Dorsolateral prefrontal cortex (tissue), 122 donors: ENCODE measurements at places on chromosomes 13 and 19.
A peak's percentile ranks its signal among the peaks of the same experiment; 100 is the strongest.

DNA sequence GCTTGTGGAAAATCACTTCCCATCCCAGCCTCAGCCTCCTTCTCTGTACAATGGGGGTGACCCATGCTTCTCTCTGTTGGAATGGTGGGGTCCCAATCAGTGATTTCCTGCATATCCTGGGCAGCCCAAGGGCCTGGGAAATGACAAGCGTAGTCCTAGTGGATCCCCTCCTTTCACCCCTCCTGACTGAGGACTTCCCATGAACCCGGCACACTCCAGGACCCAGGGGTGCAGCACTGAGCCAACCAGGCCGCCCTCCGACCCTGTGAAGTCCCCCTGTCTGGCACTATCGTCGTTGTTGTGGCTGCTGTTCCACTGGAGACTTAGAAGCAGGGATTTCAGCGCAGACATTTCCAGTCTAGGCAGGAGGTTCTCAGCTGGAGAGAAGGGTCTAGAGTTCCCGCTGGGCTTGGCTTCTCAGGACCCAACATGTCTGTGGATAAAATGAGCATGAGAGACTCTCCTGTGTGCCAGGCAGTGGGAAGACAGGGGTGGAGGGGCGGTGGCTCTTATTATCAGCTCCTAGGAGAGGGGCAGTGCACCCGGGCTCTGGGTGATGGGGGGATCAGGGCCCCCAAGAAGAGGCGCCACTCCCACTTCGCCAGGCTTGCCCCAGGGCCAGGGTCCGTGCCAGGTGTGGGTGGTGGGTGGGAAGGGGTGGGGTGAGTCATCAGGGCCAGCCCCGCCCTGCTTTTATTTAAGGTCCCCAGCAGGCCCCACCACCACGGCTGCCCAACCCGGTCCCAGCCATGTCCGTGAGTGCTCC, at the start of gene LGALS7B:
Gene LGALS7B, plus strand, starts transcription at position 723 of the 766 bp plus-strand sequence. Its CDS starts 27 bp downstream, at position 750.
- DNase-seq: no peak

- no peak for DNase-seq
Observed at GRCh38 chr13:100274942-100275506, 186.1 kb downstream of the PCCA start.

DNA sequence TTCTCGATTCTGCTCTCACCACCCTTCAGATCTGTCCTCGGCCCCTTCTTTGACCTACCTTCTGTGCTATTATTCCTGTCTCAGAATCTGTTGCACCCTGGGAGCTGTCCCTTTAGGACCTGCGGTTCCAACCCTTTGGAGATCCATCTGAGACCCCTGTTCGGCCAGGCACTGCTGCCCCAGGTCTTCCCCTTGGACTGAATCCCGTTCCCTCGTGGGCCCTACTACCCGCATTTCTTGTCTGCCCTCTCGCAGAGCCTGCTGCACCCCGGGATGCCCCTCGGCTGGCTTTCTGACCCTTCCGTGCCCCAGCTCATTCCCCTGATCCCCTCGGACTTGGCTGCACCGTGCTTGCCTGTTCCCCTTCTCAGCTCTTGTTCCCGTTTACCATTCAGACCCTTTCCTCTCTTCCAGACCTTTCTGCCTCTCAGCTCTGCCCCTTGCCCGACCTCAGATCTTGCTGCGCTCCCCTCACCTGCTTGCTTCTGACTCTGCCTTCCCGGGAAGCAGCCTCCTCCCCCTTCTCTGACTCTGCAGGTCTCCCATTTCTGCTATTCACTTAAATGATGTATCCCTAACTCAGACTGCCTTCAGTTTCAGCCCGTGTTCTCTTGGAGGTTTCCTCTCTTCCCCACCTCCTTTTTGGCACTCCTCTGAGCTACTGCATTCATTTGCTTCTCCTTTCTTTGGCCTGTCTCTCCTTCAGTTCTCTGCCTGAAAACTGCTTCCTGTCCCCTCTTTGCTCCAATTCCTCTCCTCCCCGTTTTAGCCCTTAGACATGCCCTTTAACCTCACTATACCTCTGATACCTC, 1.1 kb downstream of the ARHGAP35 start:
- no peak for DNase-seq

- DNase-seq: no peak
Observed at GRCh38 chr13:100392709-100393630, 195.6 kb downstream of the GGACT start.

DNA sequence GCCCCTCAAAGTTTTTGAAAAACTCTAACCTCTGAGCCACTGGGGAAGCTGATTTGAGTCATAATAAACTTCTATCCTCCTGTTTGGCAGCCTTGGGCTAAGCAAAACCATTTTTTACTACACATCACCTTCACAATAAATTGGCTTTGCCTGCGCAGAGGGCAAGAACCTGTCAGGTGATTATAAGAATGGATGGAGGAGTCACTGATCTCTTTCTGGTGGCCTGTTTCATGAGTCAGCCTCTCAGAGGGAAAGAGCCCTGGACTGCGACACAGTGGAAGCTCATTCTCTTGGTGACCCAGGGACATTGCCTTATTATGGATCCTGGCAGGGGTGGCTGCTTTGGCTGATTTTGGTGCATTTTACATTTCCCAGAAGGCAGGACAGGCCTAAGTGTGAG, 17.5 kb upstream of the PSG9 start:
- no peak for DNase-seq

DNA sequence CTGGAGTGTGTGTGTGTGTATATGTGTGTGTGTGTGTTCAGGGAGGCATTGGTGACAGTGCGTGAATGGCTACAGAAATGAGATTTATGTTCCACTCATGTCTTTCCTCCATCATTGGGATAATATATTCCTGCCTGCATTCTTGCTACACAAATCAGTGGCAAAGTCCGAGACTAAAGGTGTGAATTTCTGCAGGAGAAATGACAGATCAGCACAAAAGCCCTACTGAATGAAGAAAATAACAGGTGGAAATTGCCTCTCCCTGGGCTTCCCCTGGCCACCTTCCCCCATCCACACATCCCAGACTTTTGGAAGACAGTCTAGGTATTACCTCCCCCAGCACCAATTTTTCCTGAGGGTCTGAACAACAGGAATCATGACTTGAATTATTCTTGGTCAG, 10.1 kb downstream of the SIGLEC6 start:
- DNase-seq: no peak

GRCh38 chr19:4474514-4475022, 2.5 kb downstream of the HDGFL2 start:
- peak; percentile 69 for DNase-seq

DNA sequence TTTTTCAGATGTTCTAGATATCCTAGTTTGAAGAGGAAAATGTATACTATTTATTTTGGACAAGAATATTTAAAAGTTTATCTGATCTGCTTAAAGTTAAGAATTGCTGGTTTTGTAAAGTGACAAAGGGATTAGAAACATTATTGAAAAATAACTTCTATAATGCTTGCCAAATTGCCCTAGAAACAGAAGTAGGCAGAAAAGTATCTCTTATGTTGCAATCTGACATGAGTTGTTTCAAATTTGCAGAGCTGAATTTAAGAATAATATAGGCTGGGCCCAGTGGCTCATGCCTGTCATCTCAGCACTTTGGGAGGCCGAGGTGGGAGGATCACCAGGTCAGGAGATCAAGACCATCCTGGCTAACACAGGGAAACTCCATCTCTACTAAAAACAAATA, 777.1 kb downstream of the LIG4 start:
- no peak for DNase-seq

DNA sequence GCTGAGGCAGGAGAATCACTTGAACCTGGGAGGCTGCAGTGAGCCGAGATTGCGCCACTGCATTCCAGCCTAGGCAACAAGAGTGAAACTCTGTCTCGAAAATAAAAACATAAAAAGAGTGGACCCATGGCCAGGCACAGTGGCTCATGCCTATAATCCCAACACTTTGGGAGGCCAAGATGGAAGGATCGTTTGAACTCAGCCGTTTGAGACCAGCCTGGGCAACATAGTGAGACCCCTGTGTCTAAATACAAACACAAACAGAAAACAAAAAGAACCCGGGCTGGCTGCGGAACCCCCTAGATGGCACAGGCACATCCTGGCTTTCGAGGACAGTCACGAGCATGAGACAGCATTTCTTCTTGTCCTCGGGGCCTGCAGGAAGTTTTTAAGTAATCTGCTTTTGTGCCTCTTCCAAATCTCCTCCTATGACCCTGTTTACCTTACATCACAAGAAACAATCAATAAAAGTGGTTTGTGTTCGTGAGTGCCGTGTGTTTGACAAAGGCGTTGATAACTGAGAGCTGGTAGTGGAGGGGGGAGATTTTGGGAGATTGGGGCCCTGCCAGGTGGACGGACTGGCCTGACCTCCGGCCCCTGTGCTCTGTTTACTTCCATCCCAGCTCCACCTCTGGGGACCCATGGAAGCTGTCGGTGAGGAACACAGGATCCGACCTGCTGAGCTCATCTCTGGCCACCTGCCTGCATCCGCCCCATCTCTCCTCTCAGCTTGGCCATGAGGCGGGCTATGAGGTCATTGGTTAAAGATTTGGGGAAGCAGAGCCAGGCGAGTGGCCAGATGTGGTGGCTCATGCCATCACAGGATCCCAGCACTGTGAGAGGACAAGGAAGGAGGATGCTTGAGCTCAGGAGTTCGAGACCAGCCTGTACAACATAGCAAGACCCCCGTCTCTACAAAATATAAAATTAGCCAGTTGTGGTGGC, 5.9 kb upstream of the GDF15 start:
- DNase-seq: no peak

DNA sequence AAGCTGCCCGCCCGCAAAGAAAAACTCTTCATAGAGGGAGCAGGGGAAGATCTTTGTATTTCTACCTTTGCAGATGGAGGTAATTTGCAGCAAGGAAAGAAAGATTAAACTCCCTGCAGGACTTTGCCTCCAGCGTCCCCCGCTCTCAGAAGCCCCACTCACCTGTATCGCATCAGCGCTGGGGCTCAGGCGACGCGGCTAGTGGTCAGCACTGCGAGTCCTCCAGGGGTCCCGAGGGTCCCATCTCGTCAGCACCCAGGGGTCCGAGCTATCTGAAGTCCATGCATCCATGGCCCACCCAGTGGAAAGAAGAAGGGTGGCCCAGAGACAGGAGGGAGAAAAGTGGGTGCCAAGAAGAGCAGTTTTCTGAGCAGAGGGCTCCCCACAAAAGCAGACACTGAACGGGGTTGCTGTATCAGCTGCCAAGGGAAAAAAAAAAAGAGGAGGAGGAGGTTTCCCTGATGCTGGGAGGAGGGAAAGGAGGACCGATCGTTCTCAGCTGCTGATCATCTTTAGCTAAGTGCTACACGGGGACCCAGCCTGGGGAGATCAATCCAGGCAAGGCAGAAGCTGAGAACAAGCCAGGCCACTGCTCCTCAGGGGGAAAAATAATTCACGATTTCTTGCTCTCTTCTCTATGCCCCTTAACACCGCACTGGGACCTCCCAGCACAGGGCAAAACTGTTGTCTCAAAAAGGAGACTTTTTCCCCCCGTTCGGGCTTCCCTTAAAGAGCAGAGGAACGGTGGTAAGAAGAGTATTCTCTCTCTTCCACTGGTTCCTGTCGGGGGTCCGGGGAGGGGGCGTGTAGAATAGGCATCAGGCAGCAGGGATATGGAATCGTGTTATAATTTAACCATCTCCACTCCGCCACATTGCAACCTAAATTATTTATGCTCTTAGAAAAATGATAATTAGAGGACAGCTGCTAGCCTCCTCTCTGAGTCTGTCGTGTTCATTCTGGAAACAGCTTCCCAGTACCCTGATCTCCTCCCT, 117.7 kb upstream of the CACNA1A start:
- DNase-seq: no peak

DNA sequence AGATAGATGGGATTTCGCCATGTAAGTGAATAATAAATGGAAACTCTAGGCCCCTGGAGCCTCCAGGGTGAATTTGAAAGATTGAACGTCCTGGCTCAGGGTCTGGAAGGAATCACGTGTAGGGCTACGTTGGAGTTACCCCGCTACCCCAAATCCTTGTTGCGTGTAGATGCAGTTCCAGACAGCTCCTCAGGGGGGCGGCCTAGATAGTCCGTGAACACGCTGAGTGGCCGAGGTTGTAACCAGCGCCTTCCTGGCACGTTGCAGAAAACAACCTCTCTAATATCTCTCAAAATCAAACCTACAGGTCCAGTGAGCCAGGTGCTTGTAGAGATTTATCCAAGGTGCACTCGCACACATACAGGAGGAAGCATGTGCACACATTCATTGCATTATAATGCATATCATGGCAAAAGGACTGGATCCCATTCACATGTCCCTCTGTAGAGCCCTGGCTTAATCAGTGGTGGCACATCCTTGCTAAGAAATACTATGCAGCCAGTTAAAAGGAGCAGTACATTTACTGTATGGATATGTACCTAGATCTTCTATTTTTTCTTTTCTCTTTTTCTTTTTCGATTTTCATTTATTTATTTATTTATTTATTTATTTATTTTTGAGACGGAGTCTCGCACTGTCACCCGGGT, 2.5 kb upstream of the KEAP1 start:
- peak; percentile 63 for DNase-seq

DNA sequence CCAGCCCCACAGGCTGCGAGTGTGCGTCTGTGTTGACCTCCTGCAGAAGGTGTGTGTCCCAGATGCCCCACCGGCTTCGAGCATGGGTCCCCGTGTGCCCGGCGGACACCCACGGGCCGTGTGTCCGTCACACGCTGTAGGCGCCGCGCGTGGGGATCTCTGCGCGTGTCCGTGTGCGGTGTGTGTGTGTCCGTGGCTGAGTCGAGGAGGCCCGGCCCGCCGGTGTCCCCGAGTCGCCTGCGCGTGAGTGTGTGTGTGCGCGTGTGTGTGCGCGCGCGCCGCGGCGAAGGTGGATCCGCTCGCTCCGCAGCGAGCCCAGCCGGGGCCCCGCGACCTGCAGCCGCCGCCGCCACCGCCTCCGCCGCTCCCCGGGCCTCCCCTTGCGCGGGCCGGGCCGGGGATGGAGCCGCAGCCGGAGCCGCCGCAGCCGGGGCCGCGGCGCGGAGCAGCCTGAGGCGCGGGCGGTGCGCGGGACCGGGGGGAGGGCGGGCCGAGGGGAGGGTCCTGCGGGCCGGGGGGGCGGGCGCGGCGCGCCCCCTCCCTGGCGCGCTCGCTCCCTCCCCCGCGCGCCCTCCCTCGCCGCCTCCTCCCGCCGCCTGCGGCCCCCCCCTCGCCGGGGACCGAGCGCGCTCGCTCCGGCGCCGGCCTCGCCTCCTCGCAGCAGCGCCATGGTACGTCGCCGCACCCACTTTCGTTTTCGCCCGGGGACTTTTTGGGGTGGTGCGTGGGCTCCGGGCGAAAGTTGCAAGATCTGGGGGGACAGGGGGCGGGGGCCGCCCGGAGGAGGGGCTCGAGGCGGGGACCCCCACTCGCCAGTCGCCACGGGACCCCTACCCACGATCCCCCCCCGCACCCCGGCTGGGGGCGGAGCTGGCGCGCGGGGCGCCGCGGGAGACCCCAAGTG, 7.1 kb upstream of the NFIC start:
- DNase-seq: peak; percentile 74

DNA sequence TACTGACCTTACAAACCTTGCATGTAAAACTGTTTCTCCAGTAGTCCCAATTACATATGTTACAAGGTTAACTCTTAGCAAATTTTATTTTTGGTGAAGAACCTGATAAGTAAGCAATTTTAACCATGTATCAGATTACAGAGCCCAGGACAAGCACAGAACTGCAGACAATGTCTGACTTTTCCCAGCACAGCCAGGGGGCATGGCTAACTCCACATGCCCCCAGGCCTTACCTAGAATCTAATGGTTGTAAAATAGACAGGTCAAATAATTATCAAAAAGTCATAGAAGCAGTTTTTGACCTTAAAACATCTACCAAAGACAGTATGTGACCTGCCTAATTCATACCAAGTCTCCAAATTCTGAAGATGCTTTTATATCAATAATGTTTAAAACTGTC, 364.1 kb downstream of the FOXO1 start:
- no peak for DNase-seq
